ENCODE measurements at places on chromosomes 7 and 10.

DNA sequence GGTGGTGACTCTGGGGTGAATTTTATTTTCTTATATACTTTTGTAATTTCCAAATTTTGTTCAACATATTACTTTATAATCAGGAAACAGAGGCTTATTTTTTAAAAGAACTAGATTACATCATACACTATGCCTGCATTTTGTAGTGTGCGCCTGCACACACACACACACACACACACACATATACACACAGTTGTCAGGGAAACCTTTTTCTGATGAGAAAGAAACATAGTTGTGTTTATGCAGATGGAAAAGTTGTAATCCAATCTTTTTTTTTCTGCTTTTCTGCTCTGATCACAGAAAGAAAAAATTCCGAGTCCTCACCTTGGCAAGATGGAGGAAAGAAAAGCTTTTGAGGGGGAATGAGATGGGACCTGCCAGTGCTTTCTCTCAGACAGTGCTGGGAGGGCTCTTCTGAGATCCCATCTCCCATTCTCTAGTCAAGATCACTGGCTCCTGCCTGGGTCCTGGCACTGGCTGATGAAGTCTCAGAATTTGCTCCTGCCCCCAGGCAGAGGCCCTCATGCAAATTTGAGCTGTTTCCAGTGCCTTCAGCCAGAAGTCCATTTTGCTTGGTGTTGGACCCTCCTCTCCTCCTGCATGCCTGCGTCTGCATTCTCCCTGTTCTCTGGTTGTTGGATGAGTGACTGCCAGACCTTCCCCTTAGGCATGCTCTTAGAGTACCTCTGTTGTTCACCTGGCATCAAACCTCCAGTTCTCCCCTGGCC, 59.7 kb downstream of the TLL2 start:
- no peak for DNase-seq

- no peak for DNase-seq
Measured at GRCh38 chr7:37494926-37495325, 46.3 kb upstream of the ELMO1 start.

DNA sequence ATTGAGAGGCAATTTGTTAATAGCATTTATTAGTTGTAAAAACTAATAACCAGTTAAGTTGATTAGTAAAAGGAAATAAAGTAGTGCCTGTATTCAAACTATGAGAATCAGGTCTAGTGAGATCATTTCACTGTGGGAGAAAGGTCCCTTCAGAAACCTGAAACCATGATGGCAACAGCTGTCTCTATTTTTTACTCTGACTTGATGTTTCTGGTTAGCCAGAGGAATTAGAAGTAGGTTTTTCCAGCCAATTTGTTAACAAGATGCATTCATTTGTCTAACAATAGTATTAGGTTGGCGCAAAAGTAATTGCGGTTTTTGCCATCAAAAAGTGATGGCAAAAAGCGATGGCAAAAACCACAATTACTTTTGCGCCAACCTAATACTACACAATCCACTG, 272.2 kb upstream of the YAE1 start:
- DNase-seq = no peak

GRCh38 chr7:37173670-37174069, 275.0 kb downstream of the ELMO1 start:
- DNase-seq = no peak

GRCh38 chr7:111184987-111185386, 94.1 kb downstream of the LRRN3 start:
- no peak for DNase-seq

DNA sequence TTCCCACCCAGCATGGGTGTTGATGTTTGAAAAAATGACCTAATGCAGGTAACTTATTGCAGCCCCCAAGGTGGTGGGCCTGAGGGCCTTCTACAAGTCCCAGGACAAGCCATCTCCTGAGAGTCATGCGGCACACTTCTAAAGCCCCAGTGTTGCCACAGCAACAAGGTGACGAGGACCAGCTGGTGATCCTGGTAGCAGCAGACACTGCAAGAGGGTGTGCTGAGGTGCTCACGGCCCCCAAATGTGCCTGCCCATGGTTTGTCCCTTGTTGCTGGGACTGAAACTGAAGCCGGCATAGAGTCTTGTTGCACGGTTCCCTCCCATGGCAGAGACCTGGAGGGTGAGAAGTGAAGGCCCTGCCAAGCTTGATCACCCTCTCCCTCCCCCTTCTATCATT, 333.2 kb upstream of the MGMT start:
- no peak for DNase-seq

- DNase-seq = peak; percentile 15
Measured at GRCh38 chr7:92058040-92058439, 76.2 kb downstream of the CYP51A1 start.

- DNase-seq = no peak
Measured at GRCh38 chr10:116669080-116669479, 48.3 kb downstream of the PNLIPRP2 start.

DNA sequence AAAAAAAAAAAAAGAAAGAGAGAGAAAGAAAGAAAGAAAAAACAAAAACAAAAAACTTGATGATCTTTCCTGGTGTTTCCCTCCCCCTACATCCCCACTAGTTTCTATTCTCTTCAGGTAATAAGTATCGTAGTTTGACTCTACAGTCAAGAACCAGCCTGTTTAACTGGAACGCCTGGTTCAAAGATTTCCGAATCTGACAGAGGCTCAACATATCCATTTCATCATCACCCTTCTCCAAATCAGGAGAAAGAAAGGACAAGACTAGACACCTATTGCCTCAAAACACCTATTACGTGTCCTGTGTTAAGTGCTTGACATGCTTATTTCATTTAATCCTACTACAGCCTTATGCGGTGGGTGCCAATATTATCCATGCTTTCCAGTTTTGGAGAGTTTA, 20.4 kb upstream of the BLOC1S2 start:
- no peak for DNase-seq

- no peak for DNase-seq
Measured at GRCh38 chr7:38281266-38281665, 7.8 kb upstream of the TARP start.

DNA sequence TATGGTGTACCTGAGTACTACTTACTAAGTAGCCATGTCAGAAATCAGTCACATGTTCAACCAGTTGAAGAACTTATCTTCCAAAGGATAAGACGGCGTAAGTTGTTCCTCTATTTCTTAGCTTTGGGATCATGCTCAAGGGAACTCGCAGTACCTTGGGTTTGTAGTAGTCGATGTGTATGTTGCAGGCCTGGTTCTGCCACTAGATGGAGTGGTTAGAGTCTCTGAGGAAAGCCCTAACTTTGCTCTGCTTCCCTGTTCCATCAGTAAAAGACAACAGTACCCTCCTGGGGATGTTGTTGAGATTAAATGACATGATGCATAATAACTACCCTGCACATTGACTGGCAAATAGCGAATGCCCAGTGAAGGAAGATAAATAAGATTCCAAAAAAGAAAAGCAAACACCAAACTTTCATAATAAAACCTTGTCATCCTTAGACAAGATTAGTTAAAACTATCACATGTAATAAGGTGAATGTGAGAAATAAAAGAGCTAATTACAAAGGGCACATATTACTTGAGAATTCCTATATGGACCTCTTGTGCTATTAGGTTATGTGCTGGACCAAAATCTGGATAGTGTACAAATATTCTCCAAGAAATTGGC, 165.9 kb downstream of the ABCA13 start:
- no peak for DNase-seq

DNA sequence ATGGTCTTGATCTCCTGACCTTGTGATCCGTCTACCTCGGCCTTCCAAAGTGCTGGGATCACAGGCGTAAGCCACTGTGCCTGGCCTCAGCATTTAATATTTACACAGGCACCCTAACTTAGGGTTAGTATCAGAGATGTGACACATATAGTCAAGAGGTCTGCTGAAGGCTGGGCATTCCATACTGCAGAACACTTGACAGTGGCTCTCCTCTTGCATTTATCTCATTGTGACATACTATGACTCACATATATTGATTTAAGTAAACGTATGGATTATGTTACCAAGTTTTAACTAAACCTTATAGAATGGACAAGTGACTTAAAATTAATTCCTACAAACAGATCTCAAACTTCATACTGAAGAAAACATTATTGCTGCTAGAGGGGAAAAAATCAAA, 36.6 kb downstream of the BRAF start:
- DNase-seq = no peak

GRCh38 chr10:98577578-98577977, 130.8 kb upstream of the HPS1 start:
- DNase-seq = no peak

- DNase-seq = no peak
Measured at GRCh38 chr10:101400585-101400984, 46.6 kb downstream of the BTRC start.

DNA sequence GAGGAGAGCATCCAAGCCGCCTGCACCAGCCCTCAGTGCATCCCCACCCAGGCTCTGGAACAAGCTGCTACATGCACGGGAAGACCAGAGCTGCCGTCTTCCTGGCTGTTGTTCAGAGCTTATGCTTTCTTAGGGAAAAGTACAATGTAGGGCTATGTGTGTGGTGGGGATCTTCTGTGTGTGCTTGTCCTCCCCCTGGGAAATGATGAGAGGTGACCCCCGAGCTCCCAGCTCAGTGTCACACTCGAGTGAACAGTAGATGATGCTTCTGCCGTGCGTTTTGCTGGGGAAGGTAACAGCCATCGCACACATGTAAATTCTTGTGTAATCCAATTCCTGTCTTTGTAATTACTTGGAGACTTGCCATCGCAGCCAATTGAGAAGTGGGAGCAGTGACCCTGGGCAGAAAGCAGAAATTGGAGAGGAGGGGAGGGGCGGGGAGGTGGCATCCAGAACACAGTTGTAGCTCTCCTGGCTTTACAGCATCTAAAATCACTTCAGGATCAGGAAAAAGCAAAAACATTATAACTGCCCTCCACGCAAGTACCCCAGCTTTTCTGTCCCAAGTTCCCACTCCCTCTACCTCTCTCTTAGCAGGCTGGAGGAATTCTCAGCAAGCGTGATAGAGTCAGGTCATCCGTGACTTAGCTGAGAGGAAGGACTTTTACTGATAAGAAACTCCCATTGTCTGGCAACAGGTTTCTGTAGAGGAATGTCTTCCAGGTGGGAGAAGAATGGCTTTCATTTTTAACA, 149.6 kb downstream of the TCF7L2 start:
- no peak for DNase-seq

- DNase-seq = peak; percentile 40
Measured at GRCh38 chr10:102646610-102647442, 2.5 kb downstream of the TRIM8 start.

- no peak for DNase-seq
Measured at GRCh38 chr7:34844936-34845665, 187.1 kb downstream of the NPSR1 start.

GRCh38 chr10:115710136-115710535, 562.9 kb downstream of the GFRA1 start:
- DNase-seq = no peak

GRCh38 chr7:3294432-3295100, 6.5 kb upstream of the SDK1 start:
- DNase-seq = no peak

DNA sequence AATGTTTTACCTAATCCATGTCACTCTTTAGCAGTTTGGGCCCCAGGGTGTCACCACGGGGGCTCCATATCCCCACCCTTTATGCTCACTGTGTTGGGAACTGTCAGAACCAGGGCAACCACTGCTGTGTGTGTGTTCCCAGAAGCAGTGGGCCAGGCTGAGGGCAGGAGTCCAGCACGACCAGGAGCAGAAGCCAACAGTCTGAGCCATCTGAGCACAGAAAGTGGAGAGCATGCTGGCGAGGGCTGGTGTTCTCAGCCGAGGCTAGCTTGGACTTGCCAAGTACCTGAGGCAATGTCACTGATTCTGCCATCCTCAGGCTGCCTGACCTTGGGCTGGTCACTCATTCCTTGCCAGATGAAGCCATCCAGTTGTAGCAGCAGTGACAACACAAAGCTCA, 285.0 kb downstream of the BMPER start:
- no peak for DNase-seq

DNA sequence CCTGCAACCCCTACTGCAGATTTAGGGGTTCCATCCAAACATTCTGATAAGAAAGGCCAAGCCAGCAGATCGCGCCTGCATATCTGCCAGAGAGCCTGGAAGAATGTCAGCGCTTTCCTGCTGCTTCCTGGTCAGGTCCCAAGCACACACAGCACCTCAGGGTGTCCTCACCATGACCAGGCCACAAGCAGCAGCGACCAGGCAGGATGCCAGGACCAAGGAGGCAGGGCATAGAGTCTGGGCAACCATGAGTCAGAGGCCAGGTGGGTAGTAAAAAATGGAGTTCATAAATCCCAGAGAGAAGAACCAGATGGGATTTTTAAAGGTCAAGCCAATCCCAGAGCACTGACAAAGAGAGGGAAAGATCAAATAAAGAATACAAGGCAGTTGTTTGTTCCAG, 5.5 kb upstream of the FAM131B start:
- no peak for DNase-seq

DNA sequence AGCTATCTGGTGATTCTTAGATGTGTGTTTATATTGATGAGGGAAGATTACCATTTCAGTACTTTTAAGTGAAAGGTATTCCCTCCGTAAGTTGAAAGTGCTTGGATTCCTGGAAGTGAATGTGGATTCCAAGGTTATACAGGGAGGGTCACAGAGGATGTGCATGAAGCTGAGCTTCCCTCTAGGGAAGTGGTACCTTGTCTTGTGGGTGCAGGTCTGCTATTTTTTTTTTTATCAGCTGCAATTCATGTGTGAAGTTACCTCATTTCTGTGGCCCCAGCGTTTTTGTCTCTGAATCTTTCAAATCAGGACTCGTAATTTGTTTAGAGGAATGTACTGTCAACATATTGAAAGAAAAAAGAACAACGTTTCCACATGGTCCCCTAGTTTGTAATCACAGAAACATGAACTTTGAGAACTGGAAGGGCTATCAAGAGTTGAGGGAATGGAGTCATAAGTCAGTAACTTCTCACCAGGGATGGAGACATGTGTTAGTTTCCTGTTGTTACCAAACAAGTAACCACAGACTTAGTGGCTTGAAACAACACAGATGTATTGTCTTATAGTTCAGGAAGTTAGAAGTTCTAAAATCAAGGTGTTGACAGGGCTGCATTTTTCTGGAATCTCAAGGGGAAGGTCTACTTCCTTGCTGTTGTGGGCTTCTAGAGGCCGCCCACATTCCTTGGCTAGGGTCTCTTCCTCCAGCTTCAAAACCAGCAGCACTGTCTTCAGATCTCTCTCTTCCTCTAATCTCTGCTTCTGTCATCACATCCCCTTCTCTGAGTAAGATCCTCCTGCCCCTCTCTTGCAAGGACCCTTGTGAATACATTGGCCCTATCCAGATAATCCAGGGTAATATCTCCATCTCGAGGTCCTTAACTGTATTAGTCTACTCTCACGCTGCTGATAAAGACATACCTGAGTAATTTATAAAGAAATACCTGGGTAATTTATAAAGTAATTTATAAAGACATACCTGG, 64.4 kb downstream of the RAB18 start:
- peak; percentile 6 for DNase-seq

- no peak for DNase-seq
Measured at GRCh38 chr10:46551701-46552525, 4.5 kb downstream of the GPRIN2 start.

GRCh38 chr7:36390199-36391090, 783 bp downstream of the ANLN start:
- DNase-seq = peak; percentile 5

DNA sequence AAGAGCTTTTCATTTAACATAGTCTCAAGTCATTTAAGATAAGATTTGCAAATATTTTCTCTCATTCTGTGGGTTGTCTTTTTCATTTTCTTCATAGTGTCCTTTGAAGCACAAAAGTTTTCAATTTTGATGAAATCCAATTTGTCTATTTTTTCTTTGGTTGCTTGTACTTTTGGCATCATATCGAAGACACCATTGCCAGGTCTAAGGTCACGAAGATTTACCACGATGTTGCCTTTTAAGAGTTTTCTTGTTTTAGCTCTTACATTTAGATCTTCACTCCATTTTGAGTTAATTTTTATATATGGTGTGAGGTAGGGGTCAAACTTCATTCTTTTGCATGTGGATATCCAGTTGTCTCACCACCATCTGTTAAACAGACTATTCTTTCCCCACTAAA, 34.7 kb downstream of the TMEM270 start:
- no peak for DNase-seq
